ENCODE measurements at places on chromosomes 3 and 15. TPM values are rescaled to one million over a fixed set of nuclear protein-coding genes. Genes with fewer than 3 reads are reported as not detected.

- H3K4me1 ChIP-seq: peaks cover 44% of the 10 kb centered on the region
- peaks cover 3% of the 10 kb centered on the region for H3K27me3 ChIP-seq
- peak overlapping the region; percentile 100 for H3K27ac ChIP-seq
- H3K4me3 ChIP-seq: peak overlapping the region; percentile 99
Observed at GRCh38 chr3:108590460-108590859, 938 bp downstream of the DZIP3 start.

- H3K27me3 ChIP-seq: peaks cover 3% of the 10 kb centered on the region
- H3K4me3 ChIP-seq: peak overlapping the region; percentile 98
- peak overlapping the region; percentile 89 for H3K27ac ChIP-seq
- peak; percentile 33 for DNase-seq
- peaks cover 5% of the 10 kb centered on the region for H3K36me3 ChIP-seq
- peaks cover 50% of the 10 kb centered on the region for H3K4me1 ChIP-seq
Observed at GRCh38 chr3:45223889-45224727, 2.0 kb downstream of the TMEM158 start.

DNA sequence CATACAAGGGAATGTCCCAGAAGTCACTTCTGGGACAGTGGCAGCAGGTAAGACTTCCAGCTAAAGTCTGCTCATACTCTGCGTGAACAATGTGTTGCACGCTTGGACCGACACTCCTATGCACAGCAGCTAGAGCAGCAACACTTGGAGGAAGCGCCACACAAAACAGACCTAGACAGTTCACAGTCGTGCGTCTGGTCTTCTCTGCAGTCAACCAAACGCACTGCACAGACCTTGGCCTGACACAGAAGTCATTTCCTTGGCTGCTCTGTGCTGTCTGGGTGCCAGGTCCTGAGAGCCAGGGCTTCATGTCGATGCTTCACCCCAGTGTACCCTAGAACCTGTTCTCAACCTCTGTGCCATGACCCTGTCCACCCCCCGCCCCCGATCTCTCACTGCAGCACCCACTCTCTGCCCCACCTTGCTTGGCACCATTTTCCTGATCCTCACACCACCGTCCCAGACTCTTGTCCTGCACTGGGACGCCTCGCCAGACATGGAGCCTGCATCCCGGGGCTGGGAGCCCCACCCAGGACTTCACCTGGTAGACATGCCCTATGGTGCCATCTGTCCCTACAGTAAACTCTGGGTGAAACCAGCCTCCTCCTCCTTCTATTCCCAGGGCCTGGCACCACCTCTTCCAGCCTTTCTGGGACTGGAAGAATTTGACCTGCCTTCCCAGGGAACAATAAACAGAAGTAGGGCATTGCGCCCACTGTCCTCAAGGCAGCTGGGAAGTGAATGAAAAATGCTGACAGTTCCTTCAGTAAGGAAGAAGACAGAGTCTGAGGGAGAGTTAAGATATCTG lies 3.1 kb downstream of the ATP10A start:
- peaks cover 54% of the 10 kb centered on the region for H3K36me3 ChIP-seq
- no peak for DNase-seq
- H3K27me3 ChIP-seq: peaks cover 1% of the 10 kb centered on the region

GRCh38 chr3:162112719-162113118 lies 616.1 kb downstream of the OTOL1 start:
- no peaks in the 10 kb centered on the region for H3K4me1 ChIP-seq
- no peak overlapping the region for H3K27ac ChIP-seq
- no peaks in the 10 kb centered on the region for H3K36me3 ChIP-seq
- DNase-seq: no peak
- H3K27me3 ChIP-seq: no peaks in the 10 kb centered on the region

GRCh38 chr15:58336161-58336560 lies 95.6 kb upstream of the LIPC start:
- H3K27me3 ChIP-seq: peaks cover 6% of the 10 kb centered on the region
- H3K27ac ChIP-seq: no peak overlapping the region
- H3K36me3 ChIP-seq: peaks cover 10% of the 10 kb centered on the region
- no peak for DNase-seq

Gene AMOTL2
- total RNA-seq: 261 TPM

Gene PIGBOS1
- 8.1 TPM for total RNA-seq

- peak within 1 kb of the TSS; percentile 79 for H3K4me3 ChIP-seq
- no peak within 1 kb of the TSS for H3K27ac ChIP-seq
- peaks cover 11% of the 10 kb centered on the region for H3K4me1 ChIP-seq
- DNase-seq: no peak
- no peaks in the 10 kb centered on the region for H3K36me3 ChIP-seq
Observed at GRCh38 chr15:91099995-91100813, at the start of gene SV2B. SV2B (plus strand) TSS chr15:91100257; CDS start chr15:91226264, 126,007 bp downstream.

Gene AP3B2
- total RNA-seq: not detected

DNA sequence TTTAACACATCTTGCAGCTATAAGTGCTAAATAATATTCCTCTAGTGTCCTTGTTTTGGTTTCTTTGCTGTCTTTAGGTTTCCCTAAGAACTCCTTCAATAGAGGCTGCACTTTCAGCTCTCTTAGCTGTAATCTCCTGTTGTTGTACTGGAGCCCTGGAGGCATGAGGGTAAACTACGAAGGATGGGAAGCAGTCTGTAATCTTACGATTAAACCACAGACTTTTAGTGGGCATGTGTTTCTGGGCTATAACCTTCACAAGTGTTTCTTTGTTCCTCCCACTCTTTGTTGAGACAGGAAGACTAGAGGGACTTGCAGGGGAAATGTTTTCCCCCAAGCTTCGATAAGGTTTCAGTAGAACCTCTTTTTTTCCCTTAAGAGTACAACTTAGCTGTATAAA lies 1058.1 kb downstream of the NSUN3 start:
- no peak overlapping the region for H3K4me3 ChIP-seq
- no peak for DNase-seq
- no peaks in the 10 kb centered on the region for H3K4me1 ChIP-seq
- no peak overlapping the region for H3K27ac ChIP-seq
- no peaks in the 10 kb centered on the region for H3K27me3 ChIP-seq
- H3K36me3 ChIP-seq: no peaks in the 10 kb centered on the region

Gene SRGAP3
- total RNA-seq: 0.79 TPM

- DNase-seq: no peak
- H3K4me3 ChIP-seq: no peak overlapping the region
- H3K27ac ChIP-seq: no peak overlapping the region
- peaks cover 17% of the 10 kb centered on the region for H3K4me1 ChIP-seq
- H3K27me3 ChIP-seq: no peaks in the 10 kb centered on the region
- peaks cover 5% of the 10 kb centered on the region for H3K36me3 ChIP-seq
Observed at GRCh38 chr3:188749010-188749617, 422.7 kb upstream of the TPRG1 start.

GRCh38 chr3:89740881-89741177 lies 633.4 kb downstream of the EPHA3 start:
- H3K36me3 ChIP-seq: no peaks in the 10 kb centered on the region
- H3K27ac ChIP-seq: no peak overlapping the region
- no peak overlapping the region for H3K4me3 ChIP-seq

DNA sequence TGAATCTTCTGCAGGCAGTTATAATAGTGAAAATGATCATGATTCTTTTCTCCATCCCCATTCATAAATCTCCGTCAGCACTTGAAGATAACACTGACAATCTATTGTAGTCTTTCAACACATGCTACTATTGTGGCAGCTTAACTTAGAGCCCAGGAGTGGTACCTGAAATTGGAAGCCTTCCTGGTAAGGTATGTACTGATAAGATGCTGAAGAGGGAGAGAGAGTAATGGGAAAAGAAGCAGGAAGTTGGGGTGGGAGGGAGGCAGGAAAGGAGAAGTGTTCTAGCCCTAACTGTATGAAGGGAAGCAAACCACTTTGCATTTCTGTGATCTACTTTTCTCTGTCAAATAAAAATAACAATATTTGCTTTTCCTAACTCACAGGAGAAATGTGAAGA lies 197.4 kb upstream of the RORA start:
- DNase-seq: no peak
- H3K27me3 ChIP-seq: no peaks in the 10 kb centered on the region
- H3K36me3 ChIP-seq: peaks cover 8% of the 10 kb centered on the region
- H3K27ac ChIP-seq: no peak overlapping the region
